ENCODE measurements at places on chromosomes 7 and 10.

DNA sequence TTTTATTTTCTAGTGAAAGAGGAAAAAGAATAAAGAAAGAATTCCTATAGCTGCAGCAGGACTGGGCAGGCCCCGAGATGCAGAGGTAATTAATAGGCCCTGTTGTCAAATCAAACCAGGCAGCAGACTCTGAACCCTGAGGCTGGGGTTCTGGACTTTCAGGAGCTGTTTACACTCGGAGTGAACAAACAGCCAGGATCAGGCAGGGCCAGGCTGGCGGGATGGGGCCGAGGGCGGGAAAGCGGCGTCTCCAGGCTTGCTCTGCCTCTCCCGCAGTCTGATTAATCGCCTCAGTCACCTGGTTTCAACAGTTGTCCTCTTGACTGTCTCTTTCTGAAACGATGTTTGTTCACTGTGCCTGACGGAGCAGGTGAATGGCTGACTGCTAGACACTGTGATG is 675.4 kb upstream of the FOXK1 start:
- no peaks in the 10 kb centered on the region for H3K36me3 ChIP-seq
- peaks cover 9% of the 10 kb centered on the region for H3K4me1 ChIP-seq
- H3K27ac ChIP-seq = no peak overlapping the region
- no peaks in the 10 kb centered on the region for H3K27me3 ChIP-seq
- H3K4me3 ChIP-seq = no peak overlapping the region

DNA sequence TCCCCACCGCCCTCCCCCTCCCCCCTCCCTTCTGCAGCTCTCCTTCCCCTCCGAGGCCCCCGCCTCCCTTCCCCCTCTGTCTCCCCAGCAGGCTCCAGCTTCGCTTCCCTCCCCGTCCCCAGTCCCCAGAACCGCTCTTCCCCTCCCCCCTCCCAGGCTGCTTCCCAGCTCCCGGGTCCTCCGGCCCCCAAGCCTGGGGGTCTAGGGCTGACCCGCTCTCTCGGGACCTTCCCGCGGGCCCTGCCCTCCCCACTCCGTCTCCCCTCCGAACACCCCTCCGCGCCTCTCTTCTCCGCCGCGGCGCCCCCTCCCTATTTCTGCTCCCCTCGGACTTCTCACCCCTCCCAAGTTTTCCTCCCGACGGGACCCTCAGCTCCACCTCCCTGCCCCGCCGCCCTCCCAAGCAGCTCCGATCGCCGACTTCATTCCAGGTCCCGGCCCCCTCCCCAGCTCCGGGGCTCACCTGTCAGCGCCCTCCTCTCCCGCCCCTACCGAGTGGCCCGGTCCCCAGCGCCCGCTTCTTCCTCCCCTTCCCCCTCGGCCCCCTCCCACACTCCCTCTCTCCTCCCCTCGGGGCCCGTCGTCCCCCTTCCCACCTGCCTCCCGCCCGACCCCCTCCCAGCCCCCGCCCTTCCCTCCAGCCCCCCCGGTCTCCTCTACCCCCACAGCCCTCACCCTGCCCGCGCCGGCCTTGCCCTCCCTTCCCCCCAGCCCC is 990 bp downstream of the ZNF467 start:
- peaks cover 8% of the 10 kb centered on the region for H3K4me1 ChIP-seq
- H3K27ac ChIP-seq = peak overlapping the region; percentile 68
- peak overlapping the region; percentile 80 for H3K4me3 ChIP-seq
- H3K27me3 ChIP-seq = no peaks in the 10 kb centered on the region
- no peak for DNase-seq

- no peak for DNase-seq
- no peak overlapping the region for H3K4me3 ChIP-seq
- H3K36me3 ChIP-seq = no peaks in the 10 kb centered on the region
- no peaks in the 10 kb centered on the region for H3K27me3 ChIP-seq
These were observed 222.3 kb downstream of the PHTF2 start for GRCh38 chr7:78020874-78021249.

GRCh38 chr7:24574386-24574785 is 1.1 kb downstream of the PALS2 start:
- DNase-seq = no peak
- peaks cover 9% of the 10 kb centered on the region for H3K4me1 ChIP-seq
- no peaks in the 10 kb centered on the region for H3K36me3 ChIP-seq
- H3K27me3 ChIP-seq = no peaks in the 10 kb centered on the region

GRCh38 chr10:121648059-121648458 is 49.8 kb upstream of the FGFR2 start:
- no peaks in the 10 kb centered on the region for H3K4me1 ChIP-seq
- no peaks in the 10 kb centered on the region for H3K27me3 ChIP-seq
- H3K36me3 ChIP-seq = no peaks in the 10 kb centered on the region
- DNase-seq = no peak

DNA sequence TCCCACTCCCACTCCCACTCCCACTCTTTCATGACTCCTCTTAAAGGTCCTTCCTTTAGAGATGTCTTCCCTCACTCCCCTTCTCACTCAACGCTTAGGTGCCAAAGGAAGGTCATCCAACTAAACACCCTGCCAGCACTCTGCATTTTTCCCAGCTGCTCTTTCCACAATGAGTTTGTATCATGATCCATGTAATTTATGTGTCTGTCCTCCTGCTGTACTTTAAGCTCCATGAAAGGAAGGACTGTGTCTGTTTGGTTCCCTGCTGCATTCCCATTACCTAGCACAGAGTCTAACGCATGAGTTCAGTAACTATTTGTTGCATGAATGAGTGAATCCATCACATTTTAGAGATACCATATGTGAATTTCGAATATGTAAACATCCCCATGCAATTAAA is 252.7 kb downstream of the KIF20B start:
- no peak overlapping the region for H3K4me3 ChIP-seq
- no peaks in the 10 kb centered on the region for H3K27me3 ChIP-seq
- no peaks in the 10 kb centered on the region for H3K36me3 ChIP-seq
- no peak for DNase-seq
- H3K4me1 ChIP-seq = no peaks in the 10 kb centered on the region

DNA sequence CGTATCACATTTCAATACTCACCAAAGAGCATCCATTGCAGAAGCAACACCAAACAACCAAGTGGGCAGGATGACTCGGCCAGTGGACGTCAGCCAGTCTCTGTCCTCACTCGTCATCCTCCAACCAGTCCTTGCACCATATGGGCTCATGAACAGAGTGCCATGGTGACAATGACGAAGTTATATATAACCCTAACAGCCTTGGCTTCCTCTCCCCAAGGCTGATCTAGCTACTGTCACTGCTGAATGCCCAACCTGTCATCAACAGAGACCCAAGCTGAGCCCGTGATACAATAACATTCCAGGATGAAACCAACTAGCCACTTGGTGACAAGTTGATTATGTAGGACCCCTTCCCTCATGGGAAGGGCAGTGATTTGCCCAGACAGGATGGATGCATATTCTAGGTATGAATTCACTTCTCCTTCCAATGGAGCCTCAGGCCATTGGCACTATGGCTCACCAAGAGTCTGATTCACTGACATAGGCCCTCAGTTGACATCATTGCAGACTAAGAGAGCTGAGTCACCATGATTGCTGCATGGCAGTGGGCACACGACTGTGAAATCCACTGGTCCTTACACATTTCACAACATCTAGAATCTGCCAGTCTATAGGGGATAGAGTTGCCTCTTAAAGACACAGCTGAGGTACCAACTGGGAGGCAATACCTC is 26.3 kb upstream of the PPIF start:
- no peaks in the 10 kb centered on the region for H3K4me1 ChIP-seq
- DNase-seq = no peak
- H3K36me3 ChIP-seq = no peaks in the 10 kb centered on the region
- no peak overlapping the region for H3K4me3 ChIP-seq
- no peak overlapping the region for H3K27ac ChIP-seq
- H3K27me3 ChIP-seq = no peaks in the 10 kb centered on the region

- no peak for DNase-seq
- H3K4me3 ChIP-seq = no peak overlapping the region
- no peak overlapping the region for H3K27ac ChIP-seq
- no peaks in the 10 kb centered on the region for H3K27me3 ChIP-seq
- H3K36me3 ChIP-seq = no peaks in the 10 kb centered on the region
These were observed 257.7 kb upstream of the SP8 start for GRCh38 chr7:21044384-21044783.

DNA sequence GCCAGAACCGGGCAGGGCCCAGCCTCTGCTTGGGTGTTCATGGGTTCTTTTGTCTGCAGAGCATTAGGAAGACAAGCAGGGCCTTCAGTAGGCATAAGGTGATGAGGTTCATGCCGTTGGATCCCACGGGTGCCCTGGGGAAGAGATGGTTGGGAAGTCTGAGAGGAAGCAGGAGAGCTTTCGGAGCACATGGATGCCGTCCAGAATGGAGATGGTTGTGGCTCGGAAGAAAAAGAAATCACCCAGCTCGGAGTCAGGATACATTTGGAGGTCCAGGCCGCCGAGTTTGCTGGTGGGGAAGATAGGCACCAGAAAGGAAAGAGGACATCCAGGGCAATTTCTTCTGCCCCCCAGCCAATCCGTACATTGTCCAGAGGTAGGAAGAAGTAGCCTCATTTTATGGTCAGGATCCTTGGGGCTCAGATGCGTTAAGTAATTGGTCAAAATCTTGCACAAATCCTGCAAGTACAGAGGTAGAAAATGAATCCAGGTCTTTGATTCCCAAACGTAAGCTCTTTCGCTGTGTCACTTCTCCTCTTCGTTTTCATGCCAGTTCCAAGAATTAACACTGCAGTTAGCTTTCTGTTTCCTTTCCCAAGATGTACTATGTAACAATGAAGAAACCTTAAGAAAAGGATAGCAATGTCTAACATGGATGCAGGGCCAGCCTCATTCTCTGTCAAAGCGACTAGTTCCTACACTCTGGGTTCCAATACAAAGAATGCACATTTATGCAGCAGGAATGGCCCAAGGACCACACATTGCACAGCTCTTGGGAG is 147.8 kb upstream of the KLF6 start:
- no peak for DNase-seq
- peaks cover 3% of the 10 kb centered on the region for H3K4me1 ChIP-seq
- no peak overlapping the region for H3K4me3 ChIP-seq
- H3K27ac ChIP-seq = no peak overlapping the region

DNA sequence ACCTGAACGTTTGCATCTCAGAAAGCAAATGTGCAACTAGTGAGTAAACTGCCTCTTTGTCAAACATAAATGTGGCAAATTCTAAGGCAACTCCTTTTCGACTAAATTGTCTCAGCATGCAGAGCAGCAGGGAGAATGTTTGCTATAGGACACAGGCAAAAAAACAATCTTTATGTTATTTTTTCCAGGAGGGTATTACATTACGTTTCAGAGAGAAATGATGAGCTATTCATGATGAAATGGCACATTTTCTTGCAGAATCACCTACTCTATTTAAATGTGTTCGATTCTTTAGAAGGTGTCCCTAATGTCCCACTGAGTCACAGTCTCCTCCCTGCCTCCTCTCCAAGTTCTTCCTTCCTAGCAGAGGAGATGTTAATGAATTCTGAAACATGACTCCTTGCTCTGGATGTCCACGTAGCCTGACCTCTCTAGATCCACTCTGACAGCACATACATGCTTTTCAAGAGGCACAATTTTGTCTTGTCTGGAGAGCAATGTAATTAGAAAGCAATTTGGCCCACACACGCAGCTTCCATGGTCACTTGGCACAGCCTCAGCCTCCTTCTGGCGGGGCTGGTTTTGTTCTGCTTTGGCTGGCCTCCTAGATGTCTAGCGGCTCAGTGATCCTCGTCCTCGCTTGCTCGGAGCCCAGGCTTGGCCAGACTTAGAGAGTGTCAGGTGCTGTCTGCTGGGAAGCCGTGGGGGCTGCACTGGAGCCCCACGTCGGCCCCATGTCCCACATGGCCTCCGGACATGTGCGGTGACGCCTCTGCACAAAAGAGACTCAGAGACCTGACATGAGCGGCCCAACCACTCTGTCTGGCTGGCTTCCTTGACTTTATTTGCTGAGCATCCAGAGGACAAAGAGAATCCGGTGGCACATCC is 125.7 kb upstream of the ZNF438 start:
- no peak overlapping the region for H3K27ac ChIP-seq
- H3K36me3 ChIP-seq = no peaks in the 10 kb centered on the region
- H3K27me3 ChIP-seq = no peaks in the 10 kb centered on the region
- no peak for DNase-seq

- H3K27ac ChIP-seq = peak overlapping the region; percentile 85
- H3K27me3 ChIP-seq = no peaks in the 10 kb centered on the region
- H3K4me3 ChIP-seq = peak overlapping the region; percentile 76
- peaks cover 15% of the 10 kb centered on the region for H3K4me1 ChIP-seq
These were observed 91.2 kb downstream of the SPAG6 start for GRCh38 chr10:22436526-22436892.

DNA sequence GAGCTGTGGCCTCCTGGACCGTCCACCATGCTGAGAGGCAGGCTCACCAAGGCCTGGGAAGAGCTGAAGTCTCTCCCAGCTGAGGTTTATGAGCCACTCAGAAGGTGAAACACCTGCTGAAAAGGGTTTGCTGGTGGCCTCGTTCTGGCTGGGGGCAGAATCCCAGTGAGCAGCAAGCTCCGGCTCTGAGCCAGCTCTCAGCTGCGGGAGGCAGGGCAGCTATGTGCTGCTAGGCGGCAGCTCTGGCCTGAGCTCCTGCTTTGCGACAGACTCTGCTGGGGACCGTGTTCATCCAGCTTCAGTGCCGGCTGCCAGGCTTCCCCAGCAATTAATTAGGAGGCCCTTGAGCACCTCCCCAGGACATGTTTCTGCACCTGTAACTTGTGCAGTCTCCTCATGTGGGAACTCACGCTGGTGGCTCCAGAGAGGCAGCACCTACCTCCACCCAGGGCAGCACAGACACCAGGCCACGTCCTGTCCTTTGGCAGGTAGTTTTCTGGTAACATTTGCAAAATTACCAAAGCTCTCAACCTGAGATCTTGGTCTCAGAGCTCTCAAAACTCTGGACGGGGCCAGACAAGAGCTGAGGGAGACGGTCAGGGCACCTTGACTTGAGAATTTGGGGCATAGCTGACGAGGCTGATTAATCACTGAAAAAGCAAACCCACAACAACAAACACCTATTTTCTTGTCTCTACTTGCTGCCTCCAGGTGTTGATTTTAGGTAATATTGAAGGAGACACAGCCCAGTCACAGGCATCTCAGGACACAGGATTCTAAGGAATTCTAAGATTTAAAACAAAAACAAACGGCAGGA is 185.0 kb downstream of the TCERG1L start:
- DNase-seq = no peak
- H3K27ac ChIP-seq = no peak overlapping the region
- peaks cover 4% of the 10 kb centered on the region for H3K27me3 ChIP-seq
- no peaks in the 10 kb centered on the region for H3K36me3 ChIP-seq
- H3K4me3 ChIP-seq = no peak overlapping the region
- H3K4me1 ChIP-seq = no peaks in the 10 kb centered on the region

DNA sequence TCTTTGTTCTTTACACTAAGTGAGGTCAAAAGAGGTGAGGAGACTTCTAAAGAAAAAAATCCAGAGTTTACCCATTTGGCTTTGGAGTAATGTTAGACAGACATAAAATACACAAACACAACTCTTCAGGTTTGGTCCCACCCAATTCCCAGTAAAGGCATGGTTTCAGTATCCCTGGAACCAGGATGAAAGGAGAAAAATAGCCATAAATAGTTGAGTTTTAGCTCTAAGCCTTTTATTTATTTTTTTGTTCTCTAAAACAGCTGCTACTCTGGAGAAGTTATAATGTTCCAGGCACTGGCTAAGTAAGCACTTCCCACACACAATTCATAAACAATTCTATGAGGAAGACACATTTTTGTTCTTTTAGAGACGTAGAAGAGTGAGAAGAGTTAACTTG is 4.0 kb downstream of the ABCB1 start:
- no peaks in the 10 kb centered on the region for H3K27me3 ChIP-seq
- H3K4me1 ChIP-seq = peaks cover 15% of the 10 kb centered on the region
- no peak overlapping the region for H3K27ac ChIP-seq
- no peaks in the 10 kb centered on the region for H3K36me3 ChIP-seq
- no peak overlapping the region for H3K4me3 ChIP-seq
- DNase-seq = no peak

Measured in liver (tissue), 10 donors.